ENCODE measurements at places on chromosomes 7 and 10.

- DNase-seq, result no peak
These were observed 33.1 kb downstream of the HBP1 start for GRCh38 chr7:107201795-107202450.

DNA sequence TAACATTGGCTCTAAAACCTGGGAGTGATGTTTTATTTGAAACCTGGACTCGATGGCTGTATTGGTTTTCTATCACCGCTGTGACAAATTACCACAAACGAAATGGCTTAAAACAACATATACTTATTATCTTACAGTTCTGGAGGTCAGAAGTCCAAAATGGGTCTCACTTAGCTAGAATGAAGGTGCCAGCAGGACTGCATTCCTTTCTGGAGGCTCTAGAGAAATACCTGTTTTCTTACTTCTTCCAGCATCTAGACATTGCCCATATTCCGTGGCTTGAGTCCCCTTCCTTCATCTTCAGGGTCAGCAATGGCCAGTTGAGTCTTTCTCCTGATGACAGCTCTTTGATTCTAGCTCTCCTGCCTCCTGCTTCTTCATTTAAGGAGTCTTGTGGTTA lies 44.3 kb upstream of the STEAP1B start:
- DNase-seq, result no peak

GRCh38 chr10:15489431-15489830 lies 118.3 kb upstream of the FAM171A1 start:
- DNase-seq, result no peak

GRCh38 chr10:126640401-126640800 lies 30.1 kb downstream of the C10orf90 start:
- DNase-seq, result no peak

- DNase-seq, result no peak
These were observed 75.9 kb downstream of the ADARB2 start for GRCh38 chr10:1661416-1661815.

GRCh38 chr10:21649454-21649872 lies 115.4 kb downstream of the MLLT10 start:
- DNase-seq, result no peak

GRCh38 chr7:124263232-124263827 lies 230.5 kb upstream of the TMEM229A start:
- DNase-seq, result no peak

- peak; percentile 13 for DNase-seq
These were observed 412 bp downstream of the PIP4K2A start for GRCh38 chr10:22713853-22714478.

DNA sequence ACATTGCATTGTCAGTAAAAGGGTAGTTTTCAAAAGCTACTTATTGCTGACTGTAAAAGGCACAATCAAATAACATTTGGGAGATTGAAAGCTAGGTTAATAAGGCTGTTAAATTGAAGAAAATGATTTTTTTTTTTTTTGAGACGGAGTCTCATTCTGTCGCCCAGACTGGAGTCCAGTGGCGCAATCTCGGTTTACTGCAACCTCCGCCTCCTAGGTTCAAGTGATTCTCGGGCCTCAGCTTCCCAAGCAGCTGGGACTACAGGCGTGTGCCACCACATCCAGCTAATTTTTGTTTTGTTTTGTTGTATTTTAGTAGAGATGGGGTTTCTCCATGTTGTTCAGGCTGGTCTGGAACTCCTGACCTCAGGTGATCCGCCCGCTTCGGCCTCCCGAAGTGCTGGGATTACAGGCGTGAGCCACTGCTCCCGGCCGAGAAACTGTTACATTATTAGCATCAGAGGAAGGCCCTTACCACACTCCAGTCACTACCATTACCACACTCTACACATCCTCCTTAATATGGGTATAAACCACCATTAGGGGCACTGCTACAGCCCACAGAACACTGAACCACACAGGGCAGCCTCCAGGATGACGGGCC lies 1.0 kb downstream of the CYP51A1 start:
- DNase-seq, result no peak

- DNase-seq, result no peak
These were observed 121.9 kb downstream of the MAD1L1 start for GRCh38 chr7:2110610-2111396.

DNA sequence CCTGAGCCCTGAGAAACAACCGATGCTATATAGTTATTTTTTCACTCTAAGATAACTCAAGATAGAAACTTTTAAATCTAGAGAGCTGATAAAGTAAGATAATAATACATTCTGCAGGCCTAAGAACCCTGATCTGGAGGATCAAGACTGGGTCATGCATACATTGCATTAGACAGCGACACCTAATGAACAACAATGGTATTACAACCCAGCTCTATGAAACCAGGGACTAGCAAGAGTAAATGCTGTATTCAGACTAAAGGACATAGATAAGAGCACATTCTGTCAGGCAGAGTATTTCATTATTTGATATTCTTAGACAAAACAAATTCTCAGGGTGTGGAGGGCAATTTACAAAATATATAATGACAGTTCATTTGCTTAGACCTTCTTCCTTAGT lies 148.6 kb downstream of the GRK5 start:
- no peak for DNase-seq

DNA sequence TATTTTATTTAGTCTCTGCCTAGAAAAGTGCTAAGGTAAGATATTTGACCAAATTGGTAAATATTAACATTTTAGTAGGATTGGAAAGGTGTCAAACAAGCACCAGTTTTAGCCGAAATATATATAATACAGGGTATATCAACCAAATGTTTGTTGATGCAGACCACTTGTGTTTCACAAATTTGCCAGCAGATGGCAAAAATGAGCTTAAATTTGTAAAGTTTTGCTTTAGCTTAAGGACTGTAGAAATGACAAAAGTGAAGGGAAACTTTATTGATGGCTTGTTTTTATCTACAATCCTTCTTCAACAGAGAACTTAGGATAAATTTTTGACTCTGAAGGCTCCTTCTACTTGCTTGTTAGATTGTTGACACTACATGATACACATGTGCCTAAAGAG lies 4.8 kb upstream of the POLR1F start:
- no peak for DNase-seq

DNA sequence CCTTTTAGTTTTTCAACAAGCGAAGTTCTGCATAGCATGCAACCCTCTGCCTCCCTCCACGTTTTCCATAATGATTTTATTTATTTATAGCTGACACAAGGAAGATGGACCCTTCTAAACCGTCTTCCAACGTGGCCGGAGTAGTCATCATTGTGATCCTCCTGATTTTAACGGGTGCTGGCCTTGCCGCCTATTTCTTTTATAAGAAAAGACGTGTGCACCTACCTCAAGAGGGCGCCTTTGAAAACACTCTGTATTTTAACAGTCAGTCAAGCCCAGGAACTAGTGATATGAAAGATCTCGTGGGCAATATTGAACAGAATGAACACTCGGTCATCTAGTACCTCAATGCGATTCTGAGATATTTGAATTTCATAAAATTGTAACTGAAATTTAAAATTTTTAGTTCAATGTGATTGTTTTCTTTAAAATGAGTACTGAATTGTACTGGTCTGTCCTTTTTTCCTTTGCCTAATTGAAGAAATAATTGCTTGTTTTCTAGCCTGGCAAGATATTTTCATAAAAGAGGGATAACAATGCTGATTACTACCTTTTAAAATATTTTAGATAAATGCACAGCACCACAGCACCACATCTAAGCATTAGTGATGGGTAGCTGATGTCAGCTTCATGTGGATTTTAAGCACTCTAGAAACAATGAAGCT lies 41.5 kb upstream of the SLC39A12 start:
- DNase-seq, result no peak

DNA sequence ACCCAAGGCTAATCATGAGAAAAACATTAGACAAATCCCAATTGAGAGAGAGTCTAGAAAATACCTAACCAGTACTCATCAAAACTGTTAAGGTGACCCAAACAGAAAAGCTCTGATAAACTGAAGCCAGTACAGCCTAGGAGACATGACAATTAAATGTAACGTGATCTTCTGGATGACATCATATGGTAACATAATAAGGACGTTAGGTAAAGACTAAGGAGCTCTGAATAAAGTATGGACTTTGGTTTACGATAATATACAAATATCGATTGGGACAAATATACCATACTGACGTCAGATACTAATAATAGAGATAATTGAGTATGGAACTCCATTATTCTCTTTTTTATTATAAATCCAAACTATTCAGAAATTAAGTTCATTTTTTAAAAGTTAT lies 561.1 kb upstream of the STEAP1 start:
- no peak for DNase-seq

DNA sequence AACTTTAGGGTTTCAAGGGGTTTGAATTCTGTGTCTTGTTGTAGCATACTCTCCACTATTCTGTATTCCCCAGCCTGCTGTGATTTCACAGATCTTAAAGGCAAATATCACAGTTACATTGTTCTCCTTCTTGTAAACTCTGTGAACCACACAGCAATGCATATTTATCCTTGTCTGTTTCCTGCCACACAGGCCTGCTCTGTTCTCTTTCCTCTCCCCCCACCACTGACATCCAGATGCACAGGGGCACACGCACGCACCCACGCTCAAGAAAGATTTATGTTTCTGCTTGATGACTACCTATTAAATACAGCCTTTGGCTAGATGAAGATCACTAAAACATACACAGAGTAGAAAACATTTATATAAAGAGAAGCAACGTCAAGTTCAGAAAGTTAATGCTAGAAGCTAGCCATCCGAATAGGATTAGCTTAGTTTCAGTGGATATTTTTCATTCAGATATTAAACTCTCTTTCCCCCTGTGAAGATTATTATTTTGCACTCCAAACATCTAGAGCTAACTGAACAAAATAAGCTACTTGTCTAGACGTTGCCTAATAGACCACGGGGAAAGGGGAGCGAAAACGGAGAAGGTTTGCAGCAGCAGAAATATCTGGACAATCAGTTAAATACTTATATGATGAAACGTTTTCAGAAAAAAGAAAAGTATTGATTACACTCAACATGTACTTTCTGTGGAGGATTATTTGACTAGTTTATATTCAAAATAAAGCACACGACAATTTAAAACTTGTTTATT lies 193.1 kb upstream of the SEMA3C start:
- DNase-seq, result no peak

- no peak for DNase-seq
These were observed 5.8 kb upstream of the GFRA1 start for GRCh38 chr10:116278846-116279245.

GRCh38 chr7:42372479-42372878 lies 135.5 kb upstream of the GLI3 start:
- DNase-seq, result no peak

DNA sequence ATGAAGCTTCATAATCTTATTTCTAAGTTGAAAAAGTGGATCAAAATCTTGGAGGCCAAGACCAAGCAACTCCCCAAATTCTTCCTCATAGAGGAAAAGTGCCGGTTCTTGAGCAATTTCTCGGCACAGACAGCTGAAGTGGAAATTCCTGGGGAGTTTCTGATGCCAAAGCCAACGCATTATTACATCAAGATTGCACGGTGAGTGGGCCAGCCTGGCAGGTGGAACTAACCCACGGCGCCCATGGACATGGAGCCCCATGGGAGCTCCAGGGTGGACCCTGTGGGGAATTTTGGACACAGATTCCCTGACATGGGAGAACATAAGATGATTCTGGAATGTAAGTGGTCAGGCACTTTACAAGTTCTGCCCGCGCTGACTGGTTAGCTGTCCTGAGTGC lies 125.9 kb downstream of the TRRAP start:
- no peak for DNase-seq

- DNase-seq, result no peak
These were observed 13.9 kb downstream of the TAX1BP1 start for GRCh38 chr7:27753863-27754262.

DNA sequence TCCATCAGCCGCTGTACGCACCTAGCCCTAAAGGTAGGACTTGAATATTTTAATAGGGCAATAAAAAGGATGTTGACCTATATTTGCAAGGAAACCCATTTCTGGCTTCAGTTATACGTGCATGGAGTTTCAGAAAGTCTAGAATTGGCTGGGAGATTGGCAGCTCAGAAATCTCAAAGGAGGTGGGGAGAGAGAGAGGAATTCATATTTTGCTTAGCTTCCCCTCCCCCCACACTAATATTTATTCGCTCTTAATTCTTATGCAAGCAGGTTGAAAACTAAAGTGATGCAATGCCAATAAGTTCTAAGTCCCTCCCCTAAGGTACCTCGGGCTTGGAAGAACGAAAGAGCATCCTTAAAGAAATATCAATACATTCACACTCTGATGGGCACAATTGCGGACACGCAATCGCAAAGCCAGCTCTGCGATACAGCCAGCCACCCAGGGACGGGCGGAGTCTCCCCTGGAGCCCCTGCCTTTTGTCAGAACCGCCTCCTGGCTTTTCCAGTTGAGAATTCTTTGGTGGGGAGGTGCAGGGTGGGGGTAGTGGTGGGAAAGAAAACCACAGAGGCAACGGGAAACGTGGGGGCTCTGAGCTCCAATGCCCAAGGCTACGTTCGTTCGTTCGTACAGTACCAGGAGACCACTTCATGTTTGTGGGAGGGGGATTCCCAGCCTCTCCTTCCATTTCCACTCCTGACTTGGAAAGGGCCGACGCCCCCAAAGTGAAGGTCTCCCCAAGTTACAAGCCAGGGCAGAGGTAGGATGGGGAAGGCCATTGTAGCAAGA lies 1.3 kb downstream of the SHH start:
- no peak for DNase-seq

GRCh38 chr10:73253225-73253555 lies 746 bp upstream of the MRPS16 start:
- no peak for DNase-seq

- DNase-seq, result no peak
These were observed 22.7 kb downstream of the ANK3 start for GRCh38 chr10:60367024-60367423.

- DNase-seq, result no peak
These were observed 25.4 kb upstream of the MRC1 start for GRCh38 chr10:17783751-17784150.

- no peak for DNase-seq
These were observed 17.4 kb downstream of the KIF5B start for GRCh38 chr10:32038777-32039176.

GRCh38 chr7:44958645-44959344 lies 20.0 kb downstream of the MYO1G start:
- DNase-seq, result no peak

- no peak for DNase-seq
These were observed 84.6 kb upstream of the GHITM start for GRCh38 chr10:84054743-84055142.

- DNase-seq, result no peak
These were observed 1314.2 kb upstream of the LRRTM3 start for GRCh38 chr10:65611592-65611991.

GRCh38 chr7:93367254-93367653 lies 135.1 kb downstream of the VPS50 start:
- no peak for DNase-seq

DNA sequence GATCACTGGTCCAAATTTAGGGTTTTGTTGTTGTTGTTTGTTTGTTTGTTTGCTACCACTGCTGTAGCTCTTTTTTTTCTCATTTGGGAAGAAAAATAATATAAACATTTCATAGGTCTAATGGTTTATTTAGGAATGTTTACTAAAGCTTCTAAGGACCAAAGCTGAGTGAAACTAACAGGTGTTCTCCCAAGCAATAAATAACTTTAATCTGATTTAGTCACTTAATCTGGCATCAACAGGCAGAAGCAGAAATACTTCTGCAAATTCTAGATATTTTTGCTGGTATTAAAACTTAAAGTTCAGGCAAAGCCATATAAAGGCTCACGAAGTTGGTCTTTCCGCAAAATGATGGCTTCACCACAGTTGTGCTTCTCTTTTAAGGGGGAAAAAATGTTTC lies 144.5 kb upstream of the YAE1 start:
- DNase-seq, result no peak

GRCh38 chr10:130014263-130015074 lies 50.4 kb upstream of the EBF3 start:
- no peak for DNase-seq
